WTC11 (cell line): ENCODE measurements at places on chromosomes 3 and 15. TPM values are rescaled to one million over a fixed set of nuclear protein-coding genes. Genes with fewer than 3 reads are reported as not detected.

DNA sequence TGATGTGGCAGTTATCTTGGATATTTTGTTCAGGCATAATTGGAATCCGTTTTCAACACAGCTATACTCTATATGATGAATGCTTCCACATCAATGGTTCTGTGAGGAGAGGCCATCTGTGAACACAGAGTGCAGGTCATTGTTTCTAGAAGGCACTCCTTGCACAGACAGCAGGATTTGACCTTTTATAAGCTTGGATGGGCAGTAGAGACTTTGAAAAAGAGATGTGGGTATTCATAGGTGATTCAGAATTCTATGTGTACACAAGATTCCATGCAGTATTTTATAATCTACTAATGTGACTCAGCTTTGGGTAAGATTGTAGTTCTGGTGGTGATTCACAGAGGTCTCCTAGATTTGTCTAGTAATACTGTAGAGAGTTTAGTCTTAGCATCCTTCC is 12.5 kb downstream of the ARPP21 start:
- 0 out of 2 replicates have a peak, but pooled peaks cover 2% of the 10 kb centered on the region for H3K4me1 ChIP-seq
- no peak overlapping the region for H3K27ac ChIP-seq
- H3K36me3 ChIP-seq = no peaks in the 10 kb centered on the region
- H3K4me3 ChIP-seq = no peak overlapping the region
- no peaks in the 10 kb centered on the region for H3K27me3 ChIP-seq

GRCh38 chr15:45640616-45641015 is 5.8 kb downstream of the SQOR start:
- H3K4me1 ChIP-seq = peaks cover 5% of the 10 kb centered on the region
- H3K27me3 ChIP-seq = peaks cover 42% of the 10 kb centered on the region
- no peaks in the 10 kb centered on the region for H3K36me3 ChIP-seq
- H3K4me3 ChIP-seq = no peak overlapping the region
- no peak for DNase-seq

DNA sequence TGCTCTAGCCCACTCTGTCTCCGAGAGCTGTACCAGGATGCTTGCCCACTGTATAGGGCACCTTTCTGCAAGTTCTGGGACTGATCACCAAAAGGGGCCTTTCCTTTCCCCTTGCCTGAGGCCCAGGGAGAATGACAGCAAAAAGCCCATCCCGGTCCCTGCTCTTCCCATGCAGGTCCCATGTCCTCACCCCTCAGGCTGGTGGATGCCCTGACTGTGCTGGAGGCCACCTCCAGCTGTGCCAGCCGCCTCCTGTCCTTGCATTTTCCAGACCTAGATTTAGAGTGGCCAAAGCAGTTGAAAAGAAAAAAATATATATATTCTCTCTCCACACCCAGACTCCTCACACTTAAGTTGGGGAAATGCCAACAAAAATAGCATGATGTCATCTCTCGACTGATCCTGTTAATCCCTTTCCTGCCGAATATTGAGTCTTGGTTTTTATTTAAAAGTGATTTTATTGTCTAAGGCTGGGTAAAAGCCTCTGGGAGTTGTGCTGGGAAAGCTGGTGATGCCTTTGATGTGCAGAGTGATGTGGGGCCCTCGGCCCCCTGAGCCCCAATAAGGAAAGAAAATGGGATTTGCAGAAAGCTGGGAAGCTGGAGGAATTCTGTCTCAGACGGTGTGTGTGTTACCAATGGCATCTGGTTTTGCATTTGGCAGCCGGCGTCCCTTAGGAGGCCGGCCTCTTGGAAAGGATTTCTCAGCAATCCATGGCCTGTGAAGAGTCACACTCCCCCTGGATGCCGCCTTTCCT is 29.3 kb upstream of the TPM1 start:
- no peak overlapping the region for H3K27ac ChIP-seq
- peaks cover 4% of the 10 kb centered on the region; the same call in 1 of the 2 replicates for H3K4me1 ChIP-seq
- H3K27me3 ChIP-seq = no peaks in the 10 kb centered on the region; the same call in 1 of the 2 replicates
- no peak for DNase-seq
- no peak overlapping the region for H3K4me3 ChIP-seq

- 0 out of 2 replicates have a peak overlapping the region, but pooled peaks have one; percentile 7 for H3K27ac ChIP-seq
- no peak for DNase-seq
- H3K4me1 ChIP-seq = peaks cover 14% of the 10 kb centered on the region
Observed at GRCh38 chr3:42822828-42823227, 13.6 kb downstream of the ACKR2 start.

DNA sequence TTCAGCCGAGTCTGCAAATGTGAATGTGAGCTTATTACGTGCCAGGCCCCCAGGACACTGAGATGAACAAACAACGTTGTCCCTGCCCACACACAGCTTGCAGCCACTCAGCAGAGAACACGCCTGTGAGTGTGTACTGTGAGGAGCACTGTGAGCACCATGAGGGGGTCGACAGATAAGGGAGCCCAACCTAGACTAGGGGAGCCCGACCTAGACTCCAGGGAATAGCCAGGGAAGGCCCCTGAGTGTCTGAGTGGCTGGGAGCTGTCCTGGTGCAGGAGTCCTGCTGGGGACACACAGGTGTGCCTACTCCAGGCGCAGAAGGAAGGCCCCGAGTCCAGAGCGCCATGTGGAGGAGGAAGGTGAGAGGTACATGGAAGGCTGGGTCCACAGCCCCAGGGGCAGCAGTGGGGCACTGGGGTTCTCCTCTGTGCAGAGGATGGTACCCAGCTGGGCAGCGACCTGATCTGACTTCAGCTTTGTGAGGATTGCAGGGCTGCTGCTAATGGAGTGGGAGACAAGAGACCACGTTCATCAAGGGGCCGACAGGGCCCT is 36.5 kb downstream of the MGLL start:
- no peaks in the 10 kb centered on the region for H3K27me3 ChIP-seq
- no peak overlapping the region for H3K27ac ChIP-seq
- H3K36me3 ChIP-seq = no peaks in the 10 kb centered on the region
- no peak overlapping the region for H3K4me3 ChIP-seq
- DNase-seq = no peak

GRCh38 chr15:67862750-67863441 is 23.1 kb upstream of the RNU6-1 start:
- no peaks in the 10 kb centered on the region for H3K36me3 ChIP-seq
- peak overlapping the region; percentile 65 for H3K4me3 ChIP-seq
- no peak for DNase-seq
- H3K4me1 ChIP-seq = peaks cover 21% of the 10 kb centered on the region

- no peak overlapping the region for H3K27ac ChIP-seq
- peaks cover 8% of the 10 kb centered on the region for H3K27me3 ChIP-seq
- no peak overlapping the region for H3K4me3 ChIP-seq
- peaks cover 51% of the 10 kb centered on the region for H3K4me1 ChIP-seq
- H3K36me3 ChIP-seq = no peaks in the 10 kb centered on the region
Observed at GRCh38 chr3:53749448-53749847, 96.8 kb downstream of the CHDH start.

Gene ISL2
- 0.18 to 0.37 TPM (median 0.24 TPM) in 3 replicates for total RNA-seq

- no peak overlapping the region for H3K27ac ChIP-seq
- DNase-seq = no peak
- peaks cover 15% of the 10 kb centered on the region for H3K36me3 ChIP-seq
- no peak overlapping the region for H3K4me3 ChIP-seq
- peaks cover 3% of the 10 kb centered on the region; the same call in 1 of the 2 replicates for H3K27me3 ChIP-seq
- H3K4me1 ChIP-seq = no peaks in the 10 kb centered on the region
Observed at GRCh38 chr3:5766848-5767247, 579.3 kb downstream of the EDEM1 start.

Gene HIGD2B
- 0.18 TPM in 1 of 3 replicates, not detected in the others for total RNA-seq

GRCh38 chr3:61685755-61686154 is 124.4 kb downstream of the PTPRG start:
- no peaks in the 10 kb centered on the region for H3K27me3 ChIP-seq
- no peak overlapping the region for H3K27ac ChIP-seq
- H3K36me3 ChIP-seq = 0 out of 2 replicates have a peak, but pooled peaks cover 2% of the 10 kb centered on the region
- H3K4me3 ChIP-seq = no peak overlapping the region
- peaks cover 94% of the 10 kb centered on the region for H3K4me1 ChIP-seq
- DNase-seq = no peak

Gene CADM2
- 18.8 to 24.1 TPM (median 21.3 TPM) in 3 replicates for total RNA-seq

Gene DHFR2
- 2.6 to 2.8 TPM (median 2.7 TPM) in 3 replicates for total RNA-seq

GRCh38 chr3:29465836-29466235 is 185.0 kb downstream of the RBMS3 start:
- H3K27me3 ChIP-seq = no peaks in the 10 kb centered on the region
- peaks cover 28% of the 10 kb centered on the region for H3K4me1 ChIP-seq
- H3K4me3 ChIP-seq = 0 out of 2 replicates have a peak overlapping the region, but pooled peaks have one; percentile 7
- DNase-seq = no peak
- no peaks in the 10 kb centered on the region for H3K36me3 ChIP-seq
- peak overlapping the region; percentile 81 for H3K27ac ChIP-seq

Gene SI
- not detected in 3 replicates for total RNA-seq

GRCh38 chr15:62547584-62547983 is 382.5 kb upstream of the C2CD4B start:
- H3K4me3 ChIP-seq = no peak overlapping the region
- no peak overlapping the region for H3K27ac ChIP-seq
- no peak for DNase-seq

Gene KNG1
- 0.13 to 0.44 TPM (median 0.34 TPM) in 3 replicates for total RNA-seq

DNA sequence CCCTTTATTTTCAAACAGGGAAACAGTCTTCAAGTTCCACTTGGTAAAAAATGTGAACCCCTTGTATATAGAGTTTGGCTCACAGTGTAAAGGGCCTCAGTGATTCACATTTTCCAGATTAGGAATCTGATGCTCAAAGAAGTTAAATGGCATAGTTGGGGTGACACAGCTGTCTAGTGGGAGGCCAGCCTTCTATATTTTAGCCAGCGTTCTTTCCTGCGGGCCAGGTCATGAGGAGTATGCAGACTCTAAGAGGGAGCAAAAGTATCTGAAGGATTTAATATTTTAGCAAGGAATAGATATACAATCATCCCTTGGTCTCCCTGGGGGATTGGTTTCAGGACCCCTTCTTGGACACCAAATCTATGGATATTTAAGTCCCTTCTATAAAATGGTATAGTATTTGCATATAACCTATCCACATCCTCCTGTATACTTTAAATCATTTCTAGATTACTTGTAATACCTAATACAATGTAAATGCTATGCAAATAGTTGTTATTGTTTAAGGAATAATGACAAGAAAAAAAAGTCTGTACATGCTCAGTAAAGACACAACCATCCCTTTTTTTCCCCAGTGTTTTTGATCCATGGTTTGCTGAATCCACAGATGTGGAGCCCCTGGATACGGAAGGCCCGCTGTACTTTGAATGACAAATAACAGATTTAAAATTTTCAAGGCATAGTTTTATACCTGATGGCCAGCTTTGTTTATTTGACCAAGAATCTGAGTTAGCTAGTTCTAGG is 7.0 kb downstream of the B2M start:
- H3K4me1 ChIP-seq = peaks cover 10% of the 10 kb centered on the region
- no peak for DNase-seq
- peaks cover 3% of the 10 kb centered on the region; the same call in 1 of the 2 replicates for H3K27me3 ChIP-seq
- peaks cover 21% of the 10 kb centered on the region for H3K36me3 ChIP-seq
- H3K4me3 ChIP-seq = no peak overlapping the region
